ENCODE measurements at places on chromosomes 7 and 10.
A peak's percentile ranks its signal among the peaks of the same experiment; 100 is the strongest.

DNA sequence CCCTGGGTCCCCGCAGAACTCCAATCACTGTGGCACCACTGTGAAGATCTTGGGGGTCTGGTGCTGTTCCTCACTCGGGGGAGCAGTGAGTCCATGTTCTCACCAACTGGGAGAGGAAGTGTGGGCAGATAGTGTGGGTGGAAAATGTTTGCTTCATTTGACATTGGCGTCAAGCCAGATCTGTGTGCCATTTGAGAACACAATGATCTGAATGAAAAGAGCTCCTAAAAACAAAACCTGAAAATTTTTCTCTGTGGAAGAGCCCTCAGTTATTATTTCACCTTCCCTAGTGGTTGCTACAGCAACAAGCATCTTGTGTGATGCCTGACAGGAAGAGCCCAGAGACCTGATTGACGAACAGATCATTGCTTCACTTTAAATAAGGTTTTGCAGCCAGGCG, 125.6 kb downstream of the VIPR2 start:
- DNase-seq: no peak

- DNase-seq: no peak
Observed at GRCh38 chr7:94095316-94096009, 91.3 kb upstream of the BET1 start.

DNA sequence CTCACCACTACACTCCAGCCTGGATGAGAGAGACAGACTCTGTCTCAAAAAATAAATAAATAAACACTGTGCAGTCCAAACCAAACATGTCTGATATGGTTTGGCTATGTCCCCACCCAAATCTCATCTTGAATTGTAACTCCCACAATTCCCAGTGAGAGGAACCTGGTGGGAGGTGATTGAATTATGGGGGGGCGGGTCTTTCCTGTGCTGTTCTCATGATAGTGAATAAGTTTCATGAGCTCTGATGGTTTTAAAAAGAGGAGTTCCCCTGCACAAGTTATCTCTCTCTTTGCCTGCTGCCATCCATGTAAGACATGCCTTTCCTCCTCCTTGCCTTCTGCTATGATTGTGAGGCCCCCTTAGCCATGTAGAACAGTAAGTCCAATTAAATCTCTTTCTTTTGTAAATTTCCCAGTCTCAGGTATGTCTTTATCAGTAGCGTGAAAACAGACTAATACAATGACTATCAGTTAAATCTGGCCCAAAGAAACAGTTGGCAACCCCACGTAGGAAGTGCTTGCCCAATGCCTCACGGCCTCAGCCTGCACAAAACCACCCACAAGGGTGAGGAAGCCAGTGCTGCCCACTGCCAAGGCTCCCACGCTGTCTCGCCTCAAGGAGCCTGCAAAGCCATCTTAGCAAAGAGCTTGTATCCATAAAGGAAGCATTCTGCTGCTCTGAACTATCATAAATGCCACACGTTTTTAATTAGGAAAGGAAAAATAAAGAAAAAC, 64.7 kb downstream of the PIK3AP1 start:
- no peak for DNase-seq

DNA sequence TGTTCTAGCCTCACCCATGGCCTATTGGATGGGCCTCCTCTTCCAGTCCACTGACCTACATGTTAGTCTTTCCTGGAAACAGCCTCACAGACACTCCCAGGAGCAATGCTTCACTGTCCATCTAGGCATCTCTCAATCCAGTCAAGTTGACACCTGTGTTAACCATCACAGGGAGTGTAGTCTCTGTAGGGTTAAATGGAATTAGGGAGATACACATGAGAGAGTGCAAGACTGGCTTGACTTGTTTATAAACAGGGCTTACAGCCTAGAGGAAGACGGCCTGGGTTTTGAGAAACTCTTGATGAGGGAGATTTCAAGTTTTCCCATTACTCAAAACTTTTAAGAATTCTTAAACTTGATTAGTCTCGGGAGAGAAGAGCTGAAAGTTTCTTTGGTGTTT, 18.9 kb upstream of the PRSS37 start:
- DNase-seq: no peak

- DNase-seq: no peak
Observed at GRCh38 chr10:97174941-97175340, 10.8 kb downstream of the SLIT1 start.

- no peak for DNase-seq
Observed at GRCh38 chr7:151017370-151017952, 6.8 kb downstream of the ATG9B start.

GRCh38 chr10:124864421-124865193, 63.0 kb downstream of the ABRAXAS2 start:
- peak; percentile 91 for DNase-seq

Measured in PC-9 (cell line).